Dermis blood vessel endothelial cell (primary cell): ENCODE measurements at places on chromosomes 6 and 20.

- peak; percentile 73 for DNase-seq
Measured at GRCh38 chr6:131660195-131660594, 23.1 kb downstream of the ENPP3 start.

DNA sequence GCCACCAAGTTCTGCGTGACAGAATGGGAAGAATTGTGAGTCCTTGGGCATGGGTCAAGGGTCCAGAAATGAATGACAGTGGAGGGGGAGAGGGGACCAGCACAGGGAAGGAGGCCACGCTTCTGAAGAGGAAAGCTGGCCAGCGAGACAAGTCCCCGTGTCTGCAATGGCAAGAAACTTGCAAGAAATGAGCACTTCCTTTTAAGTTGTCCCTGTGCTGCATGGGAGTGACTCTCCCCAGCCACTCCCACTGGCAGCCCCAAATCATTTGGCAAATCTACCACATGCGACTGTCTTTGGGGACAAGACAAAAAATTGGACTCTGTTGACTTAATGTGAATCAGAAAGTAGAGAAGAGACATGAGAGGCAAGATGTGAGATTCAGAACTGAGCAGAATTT lies 242.2 kb upstream of the RREB1 start:
- no peak for DNase-seq

- DNase-seq, result no peak
Measured at GRCh38 chr6:25181923-25182322, 97.3 kb upstream of the CARMIL1 start.

GRCh38 chr6:100226811-100227210 lies 232.8 kb upstream of the MCHR2 start:
- DNase-seq, result no peak

- no peak for DNase-seq
Measured at GRCh38 chr6:161010418-161010817, 18.8 kb downstream of the MAP3K4 start.

DNA sequence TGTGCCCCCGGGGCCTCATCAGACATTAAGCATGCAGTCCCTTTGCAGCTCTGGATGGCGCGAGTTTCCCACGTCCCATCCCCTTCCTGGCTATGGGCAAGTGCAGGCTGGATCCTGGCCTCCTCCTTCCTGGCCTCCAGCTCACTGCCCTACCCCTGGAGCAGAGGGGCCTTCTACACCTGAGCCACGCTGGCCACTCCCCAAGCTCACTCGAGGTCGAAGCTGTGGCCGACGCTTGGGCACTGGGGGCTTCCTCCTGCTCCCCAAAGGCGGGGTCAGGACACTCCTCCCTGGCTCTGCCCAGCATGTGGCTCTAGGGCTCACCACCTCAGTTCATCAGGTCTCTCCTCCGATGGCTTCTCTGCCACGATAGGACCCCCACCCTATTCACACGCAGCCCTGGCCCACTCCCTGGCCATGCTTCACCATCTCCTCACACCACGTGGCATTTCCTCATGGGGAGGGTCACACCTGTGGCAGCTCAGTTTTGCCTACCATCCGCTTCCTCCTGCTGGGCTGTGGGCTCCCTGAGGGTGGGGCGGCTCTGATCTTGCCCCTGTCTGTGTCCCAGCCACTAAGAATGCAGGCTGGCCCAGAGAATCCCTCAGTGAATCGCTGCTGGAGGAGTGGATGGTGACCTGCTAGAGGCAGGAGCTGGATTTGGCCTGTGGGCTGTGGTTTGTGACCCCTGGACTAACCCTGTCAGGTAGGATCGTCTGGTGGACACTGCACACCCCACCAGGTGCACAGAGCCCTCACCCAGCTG lies 280.7 kb downstream of the TAF4 start:
- DNase-seq, result no peak

DNA sequence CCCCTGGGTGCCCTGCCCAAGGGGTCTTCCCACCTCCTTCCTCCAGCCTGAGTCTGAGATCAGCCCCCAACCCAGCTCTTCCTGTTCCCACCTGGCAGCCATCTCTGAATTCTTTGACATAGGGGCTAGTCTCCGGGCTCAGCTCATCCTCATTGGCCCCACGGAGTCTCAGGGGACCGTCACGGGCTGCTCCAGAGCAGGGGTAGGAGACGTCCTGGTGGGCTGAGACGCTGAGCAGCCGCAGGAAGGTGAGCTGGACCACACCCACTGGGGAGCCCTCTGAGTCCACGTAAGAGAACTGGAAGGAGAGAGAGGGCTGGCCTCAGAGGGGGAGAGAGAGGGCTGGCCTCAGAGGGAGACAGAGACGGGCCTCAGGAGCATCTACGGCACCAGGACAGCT lies 28.1 kb downstream of the COL11A2 start:
- DNase-seq, result no peak

DNA sequence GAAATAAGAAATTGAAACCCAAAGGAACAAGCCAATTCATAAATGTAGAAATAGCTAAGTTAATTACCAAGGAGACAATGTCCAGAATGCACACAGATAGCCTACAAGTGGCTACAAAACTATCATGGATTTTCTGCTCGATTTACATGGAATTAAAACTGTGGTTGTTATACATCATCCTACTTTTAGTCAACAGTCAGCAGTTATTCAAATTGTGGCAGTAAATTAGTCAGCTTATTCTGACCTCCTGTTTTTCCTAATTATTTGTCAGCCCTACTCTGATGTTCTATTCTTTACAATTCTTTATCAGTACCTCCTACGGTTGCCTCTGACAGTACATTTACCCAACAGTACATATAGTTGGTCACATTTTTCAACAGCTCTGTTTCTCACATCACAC lies 29.6 kb downstream of the RBL1 start:
- no peak for DNase-seq

DNA sequence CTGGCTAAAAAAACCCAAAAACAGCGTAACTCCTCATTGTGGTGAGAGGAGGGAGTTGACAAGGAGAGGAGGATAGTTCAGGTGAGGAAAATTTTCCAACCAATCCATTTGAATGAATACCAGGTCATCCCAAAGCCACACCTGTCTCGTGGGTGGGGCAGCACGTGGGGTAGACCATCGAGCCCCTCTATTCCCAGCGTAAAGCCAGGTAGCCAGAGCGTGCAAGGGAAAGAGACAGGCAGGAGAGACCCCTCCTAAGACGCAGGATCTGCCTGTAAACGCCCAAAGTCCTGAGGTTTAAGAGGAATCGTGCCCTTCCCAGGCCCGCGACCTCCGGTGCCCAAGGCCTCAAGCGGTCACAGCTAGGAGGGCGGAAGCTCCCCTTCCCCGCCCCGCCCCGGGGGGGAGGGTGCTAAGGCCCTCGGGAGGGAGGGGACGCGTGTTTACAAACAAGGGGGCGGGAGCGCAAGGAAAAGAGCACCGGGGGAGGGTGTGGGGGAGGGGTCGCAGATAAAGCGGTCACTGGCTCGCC lies 712 bp downstream of the RXRB start:
- peak; percentile 58 for DNase-seq
